ENCODE measurements at places on chromosomes 11 and 22.

- no peak for DNase-seq
These were observed 47.8 kb downstream of the FLRT1 start for GRCh38 chr11:64083398-64084080.

DNA sequence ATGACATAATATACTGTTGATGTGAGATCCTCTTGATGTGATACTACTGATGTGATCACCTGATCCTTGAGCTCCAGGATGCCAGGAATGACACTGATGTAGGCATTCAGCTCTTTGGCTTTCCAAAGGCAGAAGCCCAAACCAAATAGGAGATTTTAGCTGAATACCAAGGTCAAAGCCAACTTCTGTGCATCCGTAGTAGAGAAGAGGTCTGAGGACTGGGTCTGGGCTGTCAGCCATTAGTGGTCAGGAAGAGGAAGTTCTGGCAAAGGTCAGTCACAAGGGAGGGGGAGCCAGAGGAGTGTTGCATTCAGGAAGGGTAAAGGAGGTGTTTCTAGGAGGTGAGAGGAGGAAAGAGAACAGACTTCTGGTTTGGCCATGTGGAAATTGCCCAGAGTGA, 53.4 kb upstream of the PARVG start:
- no peak for DNase-seq

GRCh38 chr22:50247748-50248147, 2.9 kb upstream of the TUBGCP6 start:
- DNase-seq, result no peak

- no peak for DNase-seq
These were observed 26.0 kb upstream of the GGTLC2 start for GRCh38 chr22:22618448-22618847.

GRCh38 chr11:46356924-46357482, 9.7 kb downstream of the DGKZ start:
- DNase-seq, result no peak

DNA sequence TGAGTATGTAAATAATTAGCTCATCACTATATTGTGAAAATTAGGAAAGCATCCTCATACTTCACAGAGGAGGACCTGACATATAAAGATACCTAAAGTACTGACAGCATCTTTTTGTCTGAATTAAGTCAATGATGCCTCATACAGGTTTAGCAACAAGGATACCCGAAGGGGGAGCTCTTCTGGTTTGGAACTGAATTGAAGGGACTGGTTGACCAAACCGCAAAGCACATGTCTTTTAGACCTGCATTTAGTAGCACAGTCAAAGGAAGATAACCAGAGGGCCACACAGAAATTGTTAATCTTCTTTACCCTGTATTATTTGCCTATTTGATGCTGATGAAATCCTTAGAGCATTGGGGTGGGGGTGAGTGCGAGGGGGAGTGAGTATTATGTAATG, 12.9 kb upstream of the WT1 start:
- no peak for DNase-seq

Measured in Jurkat, Clone E6-1 (cell line).